Stimulated activated CD4-positive, alpha-beta T cell treated with anti-CD3 and anti-CD28 coated beads, Interleukin-4, amount 100 ng/mL, for 4 hours (primary cell): ENCODE measurements at places on chromosomes 16 and 17.
A peak's percentile ranks its signal among the peaks of the same experiment; 100 is the strongest.

GRCh38 chr16:28839899-28840298 lies 6.2 kb downstream of the TUFM start:
- no peak for DNase-seq

- no peak for DNase-seq
These were observed 239.6 kb downstream of the CDH11 start for GRCh38 chr16:64882078-64882784.

- DNase-seq, result no peak
These were observed 46.7 kb downstream of the MGAT5B start for GRCh38 chr17:76914937-76915336.

- no peak for DNase-seq
These were observed 21.4 kb downstream of the NTAN1 start for GRCh38 chr16:15034266-15035162.

DNA sequence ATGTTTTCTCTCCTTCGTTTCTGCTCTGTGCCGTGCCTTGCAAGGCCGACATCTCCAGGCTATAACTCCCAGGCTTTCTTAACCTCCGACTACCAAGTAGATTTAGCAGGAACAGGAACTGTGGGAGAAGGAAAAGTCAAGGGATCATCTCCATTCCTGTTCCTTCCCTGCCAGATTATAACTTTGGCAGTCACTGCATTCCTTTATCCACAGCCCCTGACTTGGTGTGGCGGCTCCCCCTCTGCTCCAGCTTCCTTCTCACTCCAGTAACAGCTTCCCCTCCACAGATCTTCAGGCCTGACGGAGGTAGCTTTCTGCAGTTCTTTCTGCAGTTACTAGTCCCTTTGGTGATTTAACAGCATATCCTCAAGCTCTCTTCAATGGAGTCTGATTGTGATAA lies 234.6 kb upstream of the MON1B start:
- no peak for DNase-seq

DNA sequence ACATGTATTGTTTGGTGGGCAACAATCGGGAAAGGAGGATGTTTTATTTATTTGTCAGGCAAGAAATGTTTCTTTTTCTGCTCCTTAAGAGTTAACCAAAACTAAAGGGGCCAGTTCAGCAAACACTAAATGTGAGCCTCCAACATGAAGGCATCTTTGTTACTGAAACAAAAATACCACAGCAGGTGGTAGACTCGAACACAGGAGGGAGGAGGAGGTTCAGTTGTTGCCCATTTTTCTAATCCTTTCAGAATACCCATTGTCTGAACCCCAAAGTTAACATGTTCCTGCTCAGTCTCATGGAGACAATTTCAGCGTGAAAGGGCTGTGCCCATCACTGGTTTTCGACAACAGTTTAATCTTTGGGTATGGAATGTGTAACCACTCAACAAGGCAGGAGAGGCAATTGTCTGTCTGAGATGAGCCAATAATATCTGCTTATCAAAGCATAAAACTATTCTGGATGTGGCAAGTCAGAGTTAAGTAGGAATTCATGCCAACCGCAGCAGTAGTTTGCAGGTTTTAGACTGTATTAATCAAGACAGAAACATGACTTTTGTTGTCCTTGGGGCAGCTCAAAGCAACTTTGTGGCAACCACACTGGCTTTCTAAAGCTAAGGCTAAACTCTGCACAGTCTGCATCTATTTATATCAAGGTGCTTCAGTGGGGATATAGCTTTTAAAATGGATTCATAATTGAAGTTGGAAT lies 211.7 kb downstream of the FTO start:
- DNase-seq, result no peak

DNA sequence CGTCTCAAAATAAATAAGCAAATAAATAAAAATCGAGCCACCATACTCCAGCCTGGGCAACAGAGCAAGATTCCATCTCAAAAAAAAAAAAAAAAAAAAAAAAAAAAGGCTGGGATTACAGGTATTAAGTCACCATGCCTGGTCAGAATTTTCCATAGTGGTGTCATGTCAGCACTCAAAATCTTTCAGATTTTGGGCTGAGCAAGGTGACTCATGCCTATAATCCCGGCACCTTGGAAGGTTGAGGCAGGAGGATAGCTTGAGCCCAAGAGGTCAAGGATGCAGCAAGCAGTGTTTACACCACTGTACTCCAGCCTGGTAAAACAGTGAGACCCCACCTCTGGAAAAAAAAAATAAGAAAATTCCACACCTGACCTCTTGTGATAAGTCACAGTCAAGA lies 52.2 kb downstream of the FBXL20 start:
- DNase-seq, result no peak

GRCh38 chr16:15913046-15913698 lies 24.8 kb upstream of the CEP20 start:
- no peak for DNase-seq

DNA sequence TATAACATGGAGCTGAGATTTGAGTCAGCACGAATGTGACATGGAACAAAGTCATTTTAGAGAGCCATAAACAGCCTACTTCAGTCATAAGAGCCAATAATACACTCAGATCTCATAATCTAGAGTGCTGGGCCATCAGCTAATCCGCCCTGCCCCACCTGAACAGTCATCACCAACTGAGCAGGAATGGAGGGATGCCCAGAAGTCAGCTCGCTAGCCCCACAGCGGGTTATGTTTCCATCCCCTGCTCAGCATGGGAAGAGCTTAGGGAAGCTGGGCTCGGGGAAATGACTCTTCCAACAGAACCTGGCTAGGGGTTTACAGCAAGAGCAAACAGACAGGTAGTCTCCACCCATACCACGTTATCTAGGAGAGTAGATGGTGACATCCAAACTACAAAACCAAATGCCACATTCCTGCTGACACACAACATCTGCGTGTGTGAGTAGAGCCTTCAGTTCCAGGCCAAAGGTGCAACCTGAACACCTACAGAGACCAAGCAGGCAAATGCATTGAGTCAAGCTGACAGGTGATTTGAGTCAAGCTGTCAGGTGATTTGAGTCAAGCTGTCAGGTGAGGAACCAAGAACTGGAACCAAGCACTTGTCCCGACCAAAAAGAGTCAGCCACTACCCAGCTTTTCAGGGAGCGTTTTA lies 2.0 kb downstream of the TMEM11 start:
- no peak for DNase-seq

- DNase-seq, result no peak
These were observed 13.1 kb downstream of the CCR7 start for GRCh38 chr17:40551879-40552768.

- DNase-seq, result no peak
These were observed 13.3 kb upstream of the MARCHF10 start for GRCh38 chr17:62821189-62822079.

- DNase-seq, result no peak
These were observed 149.1 kb downstream of the PRKCA start for GRCh38 chr17:66451188-66452149.

DNA sequence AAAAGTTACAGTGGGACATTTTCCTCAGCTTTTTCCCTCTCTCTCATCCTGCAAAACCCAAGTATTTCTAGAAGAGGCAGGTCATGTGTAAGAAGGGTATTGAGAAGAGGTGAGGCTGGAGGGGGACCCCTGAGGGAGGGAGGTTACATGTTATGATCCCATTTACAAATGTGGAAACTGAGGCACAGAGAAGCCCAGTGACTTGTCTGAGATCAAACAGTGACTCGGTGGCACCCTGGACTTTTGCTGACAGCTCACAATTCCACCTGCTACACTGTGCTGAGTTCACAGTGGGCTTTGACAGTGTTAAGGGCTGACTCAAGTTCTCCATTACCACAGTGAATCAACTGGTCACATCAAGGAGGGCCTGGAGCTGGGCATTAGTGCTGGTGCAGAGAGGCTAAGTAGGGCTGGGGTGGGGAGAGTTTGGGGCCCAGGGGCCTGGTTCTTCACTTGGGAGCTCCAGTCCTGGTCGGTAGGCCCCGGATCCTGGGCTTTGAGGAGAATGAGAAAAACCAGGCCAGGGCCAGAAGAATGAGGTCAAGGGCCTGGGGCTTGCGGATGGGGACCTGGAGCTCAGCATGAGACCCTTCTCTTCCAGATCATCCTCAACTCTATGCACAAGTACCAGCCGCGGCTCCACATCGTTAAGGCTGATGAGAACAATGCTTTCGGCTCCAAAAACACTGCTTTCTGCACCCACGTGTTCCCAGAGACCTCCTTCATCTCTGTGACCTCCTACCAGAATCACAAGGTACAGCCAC lies 26.0 kb downstream of the TBX4 start:
- DNase-seq, result no peak

- no peak for DNase-seq
These were observed 174.8 kb downstream of the UTP18 start for GRCh38 chr17:51435171-51435552.

DNA sequence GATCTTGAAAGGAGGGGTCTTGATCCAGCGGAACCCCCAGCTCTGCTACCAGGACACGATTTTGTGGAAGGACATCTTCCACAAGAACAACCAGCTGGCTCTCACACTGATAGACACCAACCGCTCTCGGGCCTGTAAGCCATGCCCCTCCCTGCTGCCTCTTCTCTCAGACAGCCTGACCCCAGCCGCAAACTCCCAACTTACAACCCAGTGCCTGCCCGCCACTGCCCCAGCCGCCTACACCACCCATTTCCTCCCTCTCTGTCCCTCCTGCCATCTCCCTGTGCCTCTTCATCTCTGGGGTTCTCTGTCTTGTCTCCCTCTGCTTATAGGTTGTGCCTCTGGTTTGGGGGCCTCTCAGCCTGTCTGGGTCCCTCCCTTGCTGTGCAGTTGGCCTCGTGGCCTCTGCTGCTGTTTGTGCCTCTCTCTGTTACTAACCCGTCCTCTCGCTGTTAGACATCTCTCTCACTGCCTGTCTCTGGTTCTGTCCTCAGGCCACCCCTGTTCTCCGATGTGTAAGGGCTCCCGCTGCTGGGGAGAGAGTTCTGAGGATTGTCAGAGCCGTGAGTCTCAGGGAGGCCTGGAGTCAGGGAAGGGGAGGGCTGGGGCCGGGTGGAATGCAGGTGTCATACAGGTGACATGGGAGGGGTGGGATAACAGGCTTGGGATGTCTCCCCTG lies 9.6 kb downstream of the ERBB2 start:
- no peak for DNase-seq

DNA sequence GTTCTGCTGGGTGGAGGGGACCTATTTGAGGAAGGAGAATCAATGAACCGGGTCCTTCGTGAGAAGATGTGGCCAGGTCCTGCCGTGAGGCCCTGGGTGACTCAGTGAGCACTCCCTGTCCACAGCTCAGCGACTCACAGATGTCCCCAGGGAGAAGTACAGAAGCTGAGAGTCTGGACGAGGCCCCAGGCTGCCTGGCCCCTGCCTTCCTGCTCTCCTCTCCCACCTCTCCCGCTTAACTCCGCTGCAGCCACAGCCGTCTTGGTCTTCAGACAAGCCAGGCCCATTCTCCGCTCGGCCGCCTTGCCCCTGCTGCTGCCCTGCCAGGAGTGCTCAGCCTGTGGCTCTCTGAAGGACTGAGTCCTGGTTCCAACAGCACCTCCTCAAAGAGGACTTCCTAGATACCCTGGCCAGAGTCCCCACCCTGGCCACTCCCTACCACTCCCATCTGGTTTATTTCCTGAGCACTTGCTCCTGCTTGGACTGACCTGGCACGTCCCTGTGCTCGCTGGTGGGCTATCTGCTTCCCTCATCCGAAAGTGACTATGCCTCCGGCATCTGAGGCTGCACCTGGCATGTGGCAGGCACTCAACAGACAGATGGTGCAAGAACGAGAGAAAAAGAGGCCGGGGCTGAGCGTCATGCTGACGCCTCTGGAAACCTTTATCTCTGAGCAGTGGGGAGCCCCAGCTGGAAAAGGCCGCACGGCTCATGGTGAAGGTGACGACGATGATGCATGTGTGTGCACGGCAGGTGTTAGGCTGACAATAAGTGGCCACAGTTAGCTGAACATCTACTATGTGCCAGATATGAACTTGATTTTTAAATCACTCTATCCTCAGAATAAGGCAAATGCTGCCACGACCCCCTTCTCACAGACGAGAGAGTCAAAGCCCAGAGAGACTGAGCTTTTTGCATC lies 9.2 kb upstream of the TNFRSF13B start:
- DNase-seq, result no peak

DNA sequence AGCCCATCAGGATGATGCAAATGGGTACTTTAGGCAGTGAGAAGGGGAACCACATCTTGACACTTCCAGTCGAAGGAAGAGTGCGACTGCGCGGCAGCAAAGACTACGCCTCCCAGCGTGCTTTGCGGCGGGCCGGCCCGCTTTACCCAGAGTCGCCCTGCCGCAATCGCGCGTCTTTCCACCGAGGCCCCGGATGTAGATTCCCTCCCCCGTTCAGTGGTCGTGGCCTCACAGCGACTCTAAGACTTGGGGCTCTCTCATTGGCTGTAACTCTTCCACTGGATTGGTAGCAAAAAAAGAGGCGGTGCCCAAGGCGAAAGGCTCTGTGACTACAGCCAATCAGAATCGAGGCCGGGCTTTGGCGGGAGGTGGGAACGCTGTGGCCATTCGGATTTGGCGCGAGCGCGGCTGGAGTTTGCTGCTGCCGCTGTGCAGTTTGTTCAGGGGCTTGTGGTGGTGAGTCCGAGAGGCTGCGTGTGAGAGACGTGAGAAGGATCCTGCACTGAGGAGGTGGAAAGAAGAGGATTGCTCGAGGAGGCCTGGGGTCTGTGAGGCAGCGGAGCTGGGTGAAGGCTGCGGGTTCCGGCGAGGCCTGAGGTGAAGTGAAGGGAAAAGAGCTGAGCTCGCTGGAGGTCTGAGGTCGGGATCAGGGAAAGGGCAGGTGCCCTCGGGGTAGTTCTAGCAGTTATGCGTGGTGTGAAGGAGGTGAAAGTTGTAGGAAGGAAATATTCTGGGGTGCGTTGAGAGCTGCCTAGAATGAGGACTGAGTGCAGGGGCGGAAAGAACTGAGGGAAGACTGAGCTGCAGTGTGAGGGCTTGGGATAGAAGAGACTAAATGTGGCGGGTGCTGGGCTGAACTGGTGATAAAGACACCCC lies at the start of gene CDC6:
Gene CDC6 (plus strand): TSS at position 386 of the 876 bp plus-strand sequence. CDS start 1,542 bp downstream, outside the sequence.
- DNase-seq, result peak; percentile 94

DNA sequence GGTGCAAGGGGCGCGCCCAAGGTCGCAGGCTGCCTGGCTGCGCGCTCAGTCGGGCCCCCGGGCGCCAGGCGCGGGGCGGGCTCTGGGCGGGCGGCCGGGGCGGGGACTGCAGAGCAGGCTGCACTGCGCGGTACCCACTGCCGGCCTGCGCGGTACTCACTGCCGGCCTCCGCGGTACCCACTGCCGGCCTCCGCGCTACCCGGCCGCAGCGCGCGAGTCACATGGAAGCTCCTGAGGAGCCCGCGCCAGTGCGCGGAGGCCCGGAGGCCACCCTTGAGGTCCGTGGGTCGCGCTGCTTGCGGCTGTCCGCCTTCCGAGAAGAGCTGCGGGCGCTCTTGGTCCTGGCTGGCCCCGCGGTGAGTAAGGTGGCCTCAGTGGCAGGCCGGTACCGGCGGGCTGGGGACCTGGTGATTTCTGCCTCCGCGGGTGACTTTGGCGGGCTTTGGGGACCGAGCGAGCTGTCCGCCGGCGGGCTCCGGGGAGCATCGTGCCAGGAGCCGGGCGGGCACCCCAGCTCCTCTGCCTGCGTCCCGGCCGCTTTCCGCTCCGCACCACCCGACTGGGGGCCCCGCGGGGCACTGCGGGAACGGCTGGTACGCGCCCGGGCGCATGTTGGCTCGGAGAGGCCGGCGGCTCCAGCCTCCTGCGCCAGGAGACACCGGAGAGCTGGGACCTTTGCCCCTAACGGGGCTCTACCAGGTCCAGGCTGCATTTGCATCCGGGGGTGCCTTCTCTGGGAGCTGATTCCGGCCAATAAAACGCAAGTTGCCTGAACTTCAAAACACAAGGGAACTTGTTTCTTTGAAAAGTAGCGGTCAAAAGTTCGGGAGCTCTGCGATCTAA lies at the start of gene SLC47A1:
Gene SLC47A1 (plus strand): TSS at position 137 of the 844 bp plus-strand sequence. CDS start 86 bp downstream, at position 223.
- peak; percentile 29 for DNase-seq

- no peak for DNase-seq
These were observed 1.9 kb downstream of the CDH11 start for GRCh38 chr16:65119901-65120401.

- no peak for DNase-seq
These were observed 14.8 kb upstream of the GOSR2 start for GRCh38 chr17:46908068-46908737.
